ENCODE measurements at places on chromosomes 5 and 9. TPM values are rescaled to one million over a fixed set of nuclear protein-coding genes. Genes with fewer than 3 reads are reported as not detected.

PCDHB16 gene
- 3.6 TPM for total RNA-seq

TMEM252 gene
- not detected for total RNA-seq

ZFYVE16 gene
- total RNA-seq, result 34.1 TPM

EQTN gene
- total RNA-seq, result 1.5 TPM

ANKRD18B gene
- 0.77 TPM for total RNA-seq

PKD2L2 gene
- total RNA-seq, result not detected

RGP1 gene
- total RNA-seq, result 33.2 TPM

SPINK1 gene
- 4.0 TPM for total RNA-seq

PFN3 gene
- total RNA-seq, result not detected

CNTNAP3 gene
- total RNA-seq, result 10.6 TPM

- no peak for DNase-seq
These were observed 29.1 kb upstream of the AKNA start for GRCh38 chr9:114416906-114417305.

GRCh38 chr5:158450751-158451171 is 591.8 kb upstream of the CLINT1 start:
- DNase-seq, result no peak

DNA sequence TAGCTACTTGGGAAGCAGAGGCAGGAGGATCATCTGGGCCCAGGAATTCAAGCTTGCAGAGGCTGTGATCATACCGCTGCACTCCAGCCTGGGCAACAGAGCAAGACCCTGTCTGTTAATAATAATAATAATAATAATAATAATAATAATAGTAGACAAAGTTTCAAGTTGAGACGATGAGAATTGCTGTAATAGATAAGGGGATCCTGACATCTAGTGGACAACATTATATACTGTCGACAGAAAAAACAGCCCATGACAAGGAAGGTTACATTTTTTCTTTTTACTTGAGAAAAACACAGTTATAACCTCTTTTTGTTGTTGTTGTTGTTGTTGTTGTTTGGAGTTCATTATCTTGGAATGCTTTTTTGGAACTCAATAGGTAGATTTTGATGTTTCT is 35.3 kb downstream of the NDFIP1 start:
- DNase-seq, result peak; percentile 61

GRCh38 chr5:146909255-146910068 is 30.9 kb upstream of the PPP2R2B start:
- DNase-seq, result no peak

DNA sequence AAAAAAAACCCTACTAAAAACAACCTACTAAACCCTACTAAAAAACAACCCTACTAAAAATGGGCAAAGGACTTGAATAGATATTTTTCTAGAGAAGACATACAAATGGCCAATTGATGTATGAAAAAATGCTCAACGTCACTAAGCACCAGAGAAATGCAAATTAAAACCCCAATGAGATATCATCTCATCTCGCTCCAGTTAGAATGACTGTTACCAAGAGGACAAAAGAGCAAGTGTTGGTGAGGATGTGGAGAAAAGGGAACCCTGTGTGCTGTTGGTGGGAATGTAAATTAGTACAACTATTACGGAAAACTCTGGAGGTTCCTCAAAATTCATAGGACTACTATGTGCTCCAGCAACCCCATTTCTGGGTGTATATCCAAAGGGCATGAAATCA is 10.8 kb downstream of the SDHA start:
- DNase-seq, result no peak

GRCh38 chr9:110659891-110660541 is 8.6 kb upstream of the MUSK start:
- DNase-seq, result no peak

GRCh38 chr9:16794871-16795639 is 75.4 kb downstream of the BNC2 start:
- DNase-seq, result peak; percentile 25

DNA sequence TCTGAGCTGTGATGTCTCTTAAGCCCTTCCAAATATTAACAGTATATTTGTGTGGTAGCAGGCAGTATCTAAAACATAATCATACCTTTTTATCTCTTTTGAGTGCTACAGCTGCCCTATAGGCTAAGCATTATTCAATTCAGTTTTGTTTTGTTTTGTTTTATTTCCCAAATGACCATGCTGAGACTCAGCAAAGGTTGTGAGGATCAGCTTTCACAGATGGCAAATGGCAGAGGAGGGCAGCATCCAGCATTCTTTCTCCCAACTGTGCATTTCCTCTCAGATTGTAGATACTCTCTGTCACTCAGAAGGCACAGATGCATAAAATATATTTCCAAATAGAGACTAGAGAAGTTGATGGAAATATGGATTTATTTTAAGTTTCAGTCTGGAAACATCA is 90.7 kb downstream of the DAPK1 start:
- DNase-seq, result no peak

DNA sequence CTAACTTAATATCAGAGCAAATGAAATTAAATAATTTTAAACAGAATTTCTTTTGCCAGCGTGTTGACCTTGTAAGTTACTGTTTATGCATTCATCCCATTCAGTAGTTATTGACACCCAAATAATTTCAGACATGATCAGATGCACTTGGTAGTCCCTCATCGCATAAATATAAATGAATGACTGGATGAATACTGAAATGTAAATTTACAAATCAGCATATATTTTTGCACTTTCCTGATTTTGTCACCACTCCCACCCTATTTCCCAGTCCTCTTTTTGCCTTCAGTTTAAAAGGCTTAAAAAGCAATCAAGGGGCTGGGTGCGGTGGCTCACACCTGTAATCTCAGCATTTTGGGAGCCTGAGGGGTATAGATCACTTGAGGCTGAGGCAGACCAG is 17.1 kb upstream of the LIFR start:
- DNase-seq, result no peak

DNA sequence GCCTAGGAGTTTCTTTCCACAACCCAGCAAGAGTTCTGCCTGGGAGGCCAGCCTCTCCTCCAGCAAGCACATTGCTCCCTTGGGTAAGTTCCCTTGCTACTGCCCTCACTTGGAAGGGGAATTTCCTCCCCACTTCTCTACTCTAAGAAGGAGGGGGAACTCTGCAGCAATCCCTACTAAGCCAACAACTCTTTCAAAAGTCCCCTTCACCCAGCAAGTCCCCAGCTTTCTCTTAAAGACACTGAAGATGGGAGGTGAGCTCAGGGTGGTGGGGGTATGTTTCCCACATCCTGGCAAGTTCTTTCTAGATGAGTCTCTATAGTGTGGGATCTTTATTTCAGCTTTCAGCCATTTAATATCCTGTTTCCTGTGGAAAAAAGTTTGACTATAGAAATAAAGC is 49.0 kb downstream of the PDE8B start:
- no peak for DNase-seq

GRCh38 chr9:35834260-35835215 is 5.5 kb downstream of the TMEM8B start:
- no peak for DNase-seq
